ENCODE measurements at places on chromosomes 1 and 21.

- DNase-seq: no peak
Observed at GRCh38 chr1:41925712-41926111, 7.0 kb upstream of the HIVEP3 start.

DNA sequence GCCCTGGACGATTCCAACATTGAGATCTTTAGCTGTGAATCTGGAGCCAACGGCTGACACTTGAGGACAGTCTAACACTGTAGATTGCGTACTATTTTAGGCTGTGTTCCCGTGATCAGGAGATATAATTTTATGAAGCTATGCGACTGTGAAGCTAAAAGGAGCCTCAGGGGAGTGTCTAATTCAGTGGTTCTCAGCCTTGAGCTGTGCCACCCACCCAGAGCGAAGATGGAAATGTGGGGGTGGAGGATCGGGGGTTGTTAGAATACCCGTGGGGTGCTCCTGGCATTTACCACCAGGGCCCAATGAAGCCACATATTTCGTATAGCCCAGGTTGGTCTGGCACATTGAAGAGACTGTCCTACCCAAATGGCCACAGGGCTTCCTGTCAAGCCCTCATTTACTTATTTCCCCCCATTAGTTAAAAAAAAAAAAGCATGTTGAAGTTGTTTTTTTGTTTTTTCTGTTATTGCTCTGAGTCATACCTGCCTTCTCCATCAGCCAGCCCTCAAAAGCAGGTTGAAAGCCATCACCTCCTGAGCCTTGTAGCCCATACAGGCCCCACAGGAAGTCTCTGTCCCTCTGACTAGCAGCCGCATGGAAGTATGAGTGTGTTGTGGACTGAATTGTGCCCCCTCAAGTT is 141.7 kb downstream of the GALNT2 start:
- no peak for DNase-seq

GRCh38 chr1:119220991-119221390 is 80.5 kb upstream of the WARS2 start:
- no peak for DNase-seq

DNA sequence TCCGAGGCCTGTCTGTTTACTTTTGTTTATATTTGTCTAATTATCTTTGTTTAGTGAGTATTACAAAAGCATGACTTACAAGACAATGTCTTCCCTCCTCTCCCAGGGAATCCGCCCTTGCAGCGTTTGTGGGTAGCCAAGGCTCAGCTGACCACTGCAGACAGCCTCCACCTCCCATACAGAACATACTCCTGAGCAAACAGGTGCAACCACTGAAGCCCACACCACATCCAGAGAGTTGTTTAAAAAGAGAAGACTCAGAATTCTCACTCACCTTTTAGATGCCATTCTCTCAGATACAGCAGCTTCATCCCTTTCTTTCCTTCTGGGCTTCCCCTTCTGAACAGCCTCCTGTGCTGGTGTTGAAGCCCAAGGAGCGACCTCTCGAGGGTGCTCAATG is 103.5 kb upstream of the TMPRSS2 start:
- no peak for DNase-seq
